ENCODE measurements at places on chromosomes 6 and 20.

DNA sequence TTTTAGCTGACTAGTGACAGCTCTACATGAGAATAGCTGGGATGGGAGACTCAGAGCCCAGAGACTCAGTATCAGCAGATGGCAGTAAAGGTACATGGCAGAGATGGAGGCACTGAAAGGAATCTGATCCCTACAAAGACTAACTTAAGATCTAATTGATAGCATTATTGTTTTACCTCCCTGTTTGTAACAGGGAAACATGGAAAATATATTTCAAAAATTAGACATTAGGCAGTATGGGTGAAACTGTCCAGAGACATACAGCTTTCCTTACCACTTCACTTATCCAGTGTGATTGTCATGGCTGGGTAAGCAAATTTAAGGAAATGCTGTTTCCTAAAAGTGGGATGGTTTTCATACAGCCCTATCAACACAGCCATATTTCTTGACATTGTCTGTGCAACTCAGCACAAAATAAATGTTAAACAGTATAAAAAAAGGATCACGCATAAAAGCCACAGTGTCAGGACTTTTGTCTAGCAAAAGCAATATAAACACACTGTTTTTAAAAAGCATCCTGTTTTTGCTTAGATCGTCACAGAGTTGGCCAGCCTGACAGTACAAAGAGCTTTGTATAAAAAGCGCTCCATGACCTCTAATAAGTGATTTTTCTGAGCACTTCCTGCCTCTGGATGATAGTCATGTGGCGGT is 376.9 kb downstream of the PHF3 start:
- no peak for DNase-seq

DNA sequence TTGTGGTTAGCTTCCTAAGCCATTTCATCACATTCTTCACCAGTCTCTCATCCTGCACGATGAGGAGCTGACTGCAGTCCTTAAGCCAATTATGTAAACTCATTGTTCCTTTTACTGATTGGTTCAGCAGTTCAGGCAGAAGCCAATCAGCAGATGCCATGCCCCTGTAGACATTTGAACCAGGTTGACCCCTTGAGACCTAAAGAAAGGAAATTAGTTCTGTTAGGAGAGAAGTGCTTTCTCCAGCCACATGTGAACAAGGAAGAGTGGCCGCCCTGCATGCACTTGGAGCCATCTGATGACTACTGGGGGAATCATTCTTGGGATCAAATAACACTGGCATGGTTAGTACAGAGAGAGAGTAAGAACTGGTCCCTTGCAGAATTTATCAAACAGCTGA is 535.2 kb upstream of the ID4 start:
- DNase-seq, result no peak

DNA sequence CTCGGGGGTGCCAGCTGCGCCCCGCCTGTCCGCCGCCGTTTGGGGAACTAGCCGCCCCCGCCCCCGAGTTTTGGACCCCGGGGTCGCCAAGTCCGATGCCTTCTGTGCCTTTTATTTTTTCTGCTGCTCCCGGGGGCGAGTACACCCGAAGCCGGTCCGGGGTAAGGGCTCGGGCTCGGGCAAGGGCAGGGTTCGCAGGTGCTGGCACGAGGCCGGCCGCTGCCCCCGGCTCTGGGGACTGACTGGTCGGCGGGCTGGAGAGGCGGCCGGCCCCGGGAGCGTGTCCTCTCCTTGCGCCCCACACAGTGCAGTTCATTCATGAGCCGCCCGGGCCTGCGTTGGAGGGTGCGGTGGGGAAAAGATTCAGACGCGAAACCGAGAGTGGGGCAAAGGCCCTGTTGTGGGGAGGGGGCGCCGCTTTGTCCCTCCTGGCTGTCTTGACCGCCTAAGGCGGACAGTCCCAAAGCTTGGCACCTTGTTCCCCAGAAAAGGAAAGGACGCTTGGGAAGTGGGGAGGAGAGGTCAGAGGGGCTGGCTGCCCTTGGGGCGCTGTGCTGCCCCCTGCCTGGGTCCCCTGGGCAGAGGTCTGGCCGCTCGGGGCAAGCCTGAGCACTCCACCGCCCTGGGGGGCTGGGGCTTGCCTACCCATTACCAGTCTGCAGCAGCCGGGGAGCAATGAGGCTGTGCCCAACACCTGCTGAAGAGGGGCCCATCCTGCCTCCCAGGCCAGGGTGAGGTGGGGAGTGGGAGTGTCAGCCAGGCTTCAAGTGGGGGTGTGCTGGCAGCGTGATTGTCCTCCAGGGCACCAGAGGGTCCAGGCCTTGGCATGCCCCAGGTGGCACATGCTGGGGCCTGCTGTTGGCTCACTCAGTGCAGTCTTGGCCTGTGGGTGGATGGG is 915 bp downstream of the TMEM63B start:
- no peak for DNase-seq

GRCh38 chr20:40663991-40664880 is 24.8 kb downstream of the MAFB start:
- DNase-seq, result no peak

DNA sequence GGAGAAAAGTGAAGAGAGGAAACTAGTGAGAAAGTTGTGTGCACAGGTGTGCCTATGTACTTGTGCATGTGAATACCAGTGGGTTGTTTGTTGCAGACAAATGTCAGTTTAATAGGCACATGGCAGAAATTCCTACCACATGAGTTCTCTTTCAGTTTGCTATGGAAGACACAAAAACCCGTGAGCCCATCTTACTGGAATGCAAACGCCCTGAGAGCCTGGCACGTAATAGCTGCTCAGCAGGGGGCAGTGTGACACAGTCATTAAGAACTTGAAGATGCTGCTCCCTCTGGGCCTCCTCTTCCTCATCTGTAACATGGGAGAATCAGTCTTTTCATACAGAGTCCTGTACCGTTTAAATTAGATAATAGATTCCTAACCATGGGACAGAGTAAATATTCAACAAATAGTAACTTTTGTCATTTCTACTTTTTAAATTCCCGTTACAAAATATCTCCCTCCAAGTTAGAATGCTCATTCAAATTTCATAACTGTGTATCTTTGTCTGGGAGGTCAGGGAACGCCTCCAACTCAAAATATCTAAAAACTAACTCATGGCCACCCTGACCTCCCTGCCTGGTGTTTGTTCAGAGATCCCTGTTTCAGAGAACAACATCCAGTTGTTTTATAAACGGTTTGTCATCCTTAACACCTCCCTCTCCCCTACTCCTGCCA is 802.9 kb downstream of the MAFB start:
- no peak for DNase-seq

DNA sequence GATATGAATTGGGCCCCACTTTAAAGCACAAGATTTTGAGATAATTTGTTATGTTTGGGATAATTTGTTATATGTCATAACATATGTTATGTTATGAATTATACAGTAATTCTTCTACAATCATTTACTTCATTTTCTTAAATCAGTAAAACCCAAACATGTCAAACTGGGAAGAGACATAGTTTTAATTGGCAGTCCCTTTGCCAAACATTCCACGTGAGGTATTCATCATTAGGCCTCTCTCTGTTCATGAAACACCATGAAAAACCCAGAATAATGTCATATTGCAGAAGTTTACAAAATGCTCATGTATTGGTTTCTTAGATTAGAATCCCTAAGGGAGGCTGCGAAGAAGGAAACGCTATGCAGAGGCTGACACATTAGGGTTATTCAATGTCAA is 89.4 kb upstream of the PDE10A start:
- no peak for DNase-seq

DNA sequence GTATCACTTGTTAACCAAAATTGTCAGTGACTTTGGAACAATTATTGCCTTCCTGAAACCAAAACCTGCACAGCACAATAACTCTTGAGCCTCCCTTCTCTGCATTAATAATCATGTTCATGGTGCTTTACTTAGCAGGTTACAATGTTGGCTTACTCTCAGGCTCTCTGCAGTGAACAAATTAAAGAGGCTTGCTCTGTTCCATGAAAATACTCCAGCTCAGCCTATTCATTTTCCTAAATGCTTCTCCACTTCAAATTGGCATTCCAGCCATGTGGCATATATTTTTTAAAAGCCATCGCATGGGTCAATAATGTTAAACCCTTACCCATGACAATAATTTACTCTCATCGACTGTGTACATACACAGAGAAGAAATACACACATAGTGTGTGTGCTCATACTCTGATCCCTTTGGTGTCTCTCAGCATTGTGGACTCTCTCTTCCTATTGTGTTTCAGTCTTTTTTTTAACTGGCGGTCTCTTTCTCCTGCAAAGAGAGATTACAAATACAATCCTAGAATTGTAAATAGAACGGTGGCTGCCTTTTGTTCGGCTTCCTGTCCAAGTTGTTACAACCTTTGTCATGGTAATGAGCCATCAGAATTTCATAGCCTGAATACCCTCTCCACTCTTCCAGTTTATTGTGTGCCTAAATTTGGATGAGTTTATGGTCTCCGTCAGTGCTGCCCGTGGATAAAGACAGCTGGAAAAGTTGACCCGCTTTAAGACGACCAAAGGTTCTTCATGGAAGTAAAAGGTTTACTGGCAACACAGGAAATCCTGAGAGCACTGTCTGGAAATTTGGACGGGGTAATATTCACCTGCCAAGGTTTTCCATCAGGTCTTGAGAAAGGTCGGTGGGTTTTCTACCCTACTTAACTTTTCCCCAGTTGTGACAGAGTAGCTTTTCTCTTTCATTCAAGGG is 263.6 kb downstream of the CD83 start:
- DNase-seq, result no peak

DNA sequence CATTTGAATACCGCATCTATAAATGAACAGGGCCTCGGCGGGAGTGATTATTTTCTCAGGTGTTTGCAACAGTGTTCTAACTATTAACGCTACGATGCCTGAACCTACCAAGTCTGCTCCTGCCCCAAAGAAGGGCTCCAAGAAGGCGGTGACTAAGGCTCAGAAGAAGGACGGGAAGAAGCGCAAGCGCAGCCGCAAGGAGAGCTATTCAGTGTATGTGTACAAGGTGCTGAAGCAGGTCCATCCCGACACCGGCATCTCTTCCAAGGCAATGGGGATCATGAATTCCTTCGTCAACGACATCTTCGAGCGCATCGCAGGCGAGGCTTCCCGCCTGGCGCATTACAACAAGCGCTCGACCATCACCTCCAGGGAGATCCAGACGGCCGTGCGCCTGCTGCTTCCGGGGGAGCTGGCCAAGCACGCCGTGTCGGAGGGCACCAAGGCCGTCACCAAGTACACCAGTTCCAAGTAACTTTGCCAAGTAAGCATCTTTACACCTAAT is 70.9 kb downstream of the HFE start:
- peak; percentile 65 for DNase-seq

- no peak for DNase-seq
Observed at GRCh38 chr6:56714273-56714672, 71.6 kb upstream of the DST start.

- DNase-seq, result no peak
Observed at GRCh38 chr6:169083508-169083874, 170.2 kb downstream of the THBS2 start.

DNA sequence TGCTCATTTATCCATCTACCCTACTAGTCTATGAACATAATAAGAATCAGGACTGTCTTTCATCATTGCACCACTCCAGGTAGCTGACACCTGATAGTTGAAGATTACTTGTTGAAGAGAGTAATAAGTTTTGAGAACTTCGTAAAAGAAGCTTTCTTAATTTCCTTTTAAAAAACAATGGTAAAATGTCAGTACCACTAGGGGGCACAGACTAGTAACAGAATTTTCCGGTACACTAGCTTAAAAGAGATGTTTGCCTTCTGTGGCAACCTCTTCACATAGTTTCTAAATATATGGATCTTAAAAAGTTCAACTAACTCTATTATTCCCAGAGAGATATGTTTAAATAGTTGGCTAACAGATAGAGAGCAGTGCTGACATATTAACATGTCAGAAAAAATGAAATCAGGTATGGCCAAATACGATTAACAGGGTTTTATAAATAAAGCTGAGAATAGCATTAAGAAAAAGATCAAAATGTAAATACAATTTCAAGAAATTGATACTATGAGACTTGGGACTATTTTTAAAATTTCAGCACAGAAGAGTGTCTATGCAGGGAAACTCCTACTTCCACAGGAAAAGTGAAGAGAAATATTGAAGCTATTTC is 5.4 kb upstream of the KCNQ5 start:
- DNase-seq, result no peak

DNA sequence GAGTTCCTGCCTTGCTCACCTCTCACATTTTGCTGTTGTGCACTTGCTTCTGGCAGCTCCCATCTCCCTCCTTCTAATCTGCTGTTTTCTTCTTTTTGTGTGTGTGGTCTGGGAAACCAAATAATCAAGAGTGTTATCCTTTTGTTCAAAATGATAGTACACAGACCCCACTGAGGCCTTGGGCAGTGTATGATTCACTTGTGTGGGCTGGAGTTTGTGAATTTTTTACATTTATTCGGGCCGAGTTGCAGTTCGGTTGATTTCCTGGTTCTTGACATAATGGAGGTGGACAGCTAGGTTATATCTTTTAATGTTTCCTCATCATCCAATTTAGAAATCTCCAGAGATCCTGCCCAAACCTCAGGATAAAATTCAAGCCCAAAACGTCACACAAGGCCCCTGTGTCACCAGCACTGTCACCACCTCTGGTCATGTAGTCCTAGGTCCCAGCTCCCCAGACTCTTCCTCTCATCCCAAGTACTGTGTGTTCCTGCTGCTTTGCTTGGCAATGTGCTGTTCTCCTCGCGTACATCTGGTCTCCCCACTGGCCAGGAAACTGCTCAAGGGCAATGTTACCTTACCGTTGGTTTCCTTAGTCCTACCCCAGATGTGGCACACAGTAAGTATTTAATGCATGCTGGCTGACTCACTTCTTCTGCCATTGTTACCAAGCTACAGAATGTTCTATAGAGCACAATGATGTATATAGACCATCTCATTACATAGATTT is 55.7 kb upstream of the PHACTR2 start:
- DNase-seq, result no peak

DNA sequence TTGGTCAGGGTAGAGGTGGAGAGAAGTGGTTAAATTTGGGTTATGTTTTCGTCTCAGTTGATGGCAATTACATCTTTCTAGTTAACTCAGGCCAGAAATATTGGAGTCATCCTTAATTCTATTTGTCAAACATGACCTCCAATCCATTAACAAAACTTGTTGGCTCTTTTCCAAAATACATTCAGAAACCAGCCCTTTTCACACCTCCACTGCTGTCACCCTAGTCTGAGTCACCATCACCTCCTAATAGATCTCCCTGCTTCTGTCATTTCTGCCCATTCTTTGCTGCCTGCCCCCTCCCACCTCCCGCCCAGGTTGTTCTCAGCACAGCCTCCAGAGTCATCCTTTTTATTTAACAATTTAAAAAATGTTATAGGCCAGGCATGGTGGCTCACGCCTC is 3.0 kb upstream of the ABCF1 start:
- no peak for DNase-seq

DNA sequence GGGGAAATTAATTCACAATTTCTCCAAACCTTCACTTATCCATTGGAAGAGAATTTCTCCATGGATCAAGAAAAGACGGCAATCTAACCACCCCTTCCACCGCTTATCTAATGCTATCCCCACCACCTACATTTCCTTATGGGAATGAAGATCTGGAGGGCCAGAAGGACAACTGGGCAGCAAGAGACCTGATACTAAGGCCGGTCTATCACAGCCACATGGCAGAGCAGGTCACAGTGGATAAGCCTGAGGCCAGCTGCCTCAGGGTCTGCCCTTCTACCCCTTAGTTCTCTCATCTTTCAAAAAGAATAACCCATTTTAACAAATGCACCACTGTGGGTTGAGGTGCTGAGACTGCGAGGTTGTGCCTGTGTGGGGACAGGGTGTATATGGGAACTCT is 37.1 kb downstream of the MAN1A1 start:
- no peak for DNase-seq

GRCh38 chr20:32497589-32498224 is 87.4 kb downstream of the NOL4L start:
- no peak for DNase-seq
